ENCODE measurements at places on chromosomes 4 and X. TPM values are rescaled to one million over a fixed set of nuclear protein-coding genes. Genes with fewer than 3 reads are reported as not detected.

DNA sequence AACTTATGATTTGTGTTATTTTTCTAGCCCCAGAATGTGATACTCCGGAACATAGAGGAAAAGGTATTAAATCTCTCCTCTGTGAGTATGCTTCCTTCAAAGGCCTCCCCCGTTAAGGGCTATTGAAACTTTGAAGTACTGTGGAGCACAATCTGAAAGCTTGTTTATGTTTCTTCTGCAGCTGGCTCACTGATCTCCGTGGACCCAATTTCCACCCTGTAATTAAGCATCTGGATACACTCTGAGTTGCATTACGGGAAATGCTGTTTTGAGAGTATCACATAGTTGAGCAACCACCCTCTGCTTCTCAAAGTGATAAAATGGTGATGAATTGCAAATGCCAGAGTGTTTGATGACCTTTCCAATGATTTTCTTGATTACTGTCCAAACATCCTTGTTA, 296.8 kb upstream of the PABPC5 start:
- no peak for DNase-seq
- no peaks in the 10 kb centered on the region for H3K4me1 ChIP-seq
- no peak overlapping the region for H3K4me3 ChIP-seq
- no peak overlapping the region for H3K27ac ChIP-seq
- no peaks in the 10 kb centered on the region for H3K27me3 ChIP-seq
- no peaks in the 10 kb centered on the region for H3K36me3 ChIP-seq

DNA sequence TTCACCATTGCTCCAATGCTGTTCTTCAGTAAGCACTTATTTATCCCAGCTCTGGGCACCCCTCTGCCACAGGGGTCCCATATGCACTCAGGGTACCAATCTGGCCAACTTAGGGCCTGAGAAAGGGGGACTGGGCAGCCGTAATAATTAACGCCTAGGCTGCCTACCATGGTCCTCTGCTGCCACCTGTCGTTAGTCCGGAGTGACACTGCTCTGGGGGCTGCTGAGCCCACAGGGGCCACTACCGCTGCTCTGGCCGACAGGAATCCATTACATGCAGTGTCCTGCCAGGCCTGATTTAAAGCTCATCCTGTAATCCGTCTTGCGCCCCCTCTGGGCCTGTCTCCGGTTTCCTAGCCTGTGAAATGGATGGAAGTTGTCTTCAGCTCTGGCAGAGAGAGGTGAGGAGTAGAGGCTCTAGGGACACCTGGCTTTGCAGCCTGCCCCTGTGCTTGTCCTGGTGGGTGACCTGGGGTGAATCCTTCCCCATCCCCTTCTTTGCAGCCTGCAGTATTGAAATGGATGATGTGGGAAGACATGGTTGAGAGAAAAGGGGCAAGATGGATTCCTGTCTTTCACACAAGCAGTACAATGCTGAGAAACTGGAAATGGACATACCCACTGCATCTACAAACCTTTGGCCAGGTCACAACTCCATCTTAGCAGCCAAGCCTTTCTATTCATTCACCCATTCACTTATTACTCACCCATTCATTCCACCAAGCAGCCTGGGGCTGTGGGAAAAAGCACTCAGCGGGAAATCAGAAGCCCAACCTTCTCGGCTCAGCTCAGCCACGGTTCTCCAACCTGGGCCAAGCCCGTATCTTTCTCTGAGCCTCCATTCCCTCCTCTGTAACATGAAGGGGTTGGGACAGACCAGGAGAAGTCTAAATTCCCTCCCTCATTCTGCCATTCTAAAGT, 116.3 kb upstream of the NALF2 start:
- DNase-seq = peak; percentile 16
- H3K27ac ChIP-seq = no peak overlapping the region
- no peaks in the 10 kb centered on the region for H3K27me3 ChIP-seq
- no peaks in the 10 kb centered on the region for H3K4me1 ChIP-seq
- no peaks in the 10 kb centered on the region for H3K36me3 ChIP-seq

DNA sequence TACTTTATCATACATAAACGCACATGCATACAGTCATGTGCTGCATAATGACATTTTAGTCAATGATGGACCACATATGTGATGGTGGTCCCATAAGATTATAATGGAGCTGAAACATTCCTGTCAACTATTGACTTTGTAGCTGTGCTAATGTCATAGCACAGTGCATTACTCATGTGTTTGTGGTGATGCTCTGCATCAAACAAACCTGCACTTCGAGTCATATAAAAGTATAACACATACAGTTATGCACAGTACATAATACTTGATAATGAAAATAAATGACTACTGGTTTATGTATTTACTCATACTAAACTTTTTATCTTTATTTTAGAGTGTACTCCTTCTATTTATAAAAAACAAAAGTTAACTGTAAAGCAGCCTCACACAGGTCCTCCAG, 60.5 kb upstream of the MCUB start:
- H3K27ac ChIP-seq = no peak overlapping the region
- no peaks in the 10 kb centered on the region for H3K27me3 ChIP-seq
- no peaks in the 10 kb centered on the region for H3K4me1 ChIP-seq
- H3K4me3 ChIP-seq = no peak overlapping the region
- DNase-seq = no peak
- peaks cover 83% of the 10 kb centered on the region for H3K36me3 ChIP-seq

- no peaks in the 10 kb centered on the region for H3K4me1 ChIP-seq
- no peak overlapping the region for H3K27ac ChIP-seq
These were observed 1.9 kb downstream of the STOX2 start for GRCh38 chr4:183906739-183907651.

DNA sequence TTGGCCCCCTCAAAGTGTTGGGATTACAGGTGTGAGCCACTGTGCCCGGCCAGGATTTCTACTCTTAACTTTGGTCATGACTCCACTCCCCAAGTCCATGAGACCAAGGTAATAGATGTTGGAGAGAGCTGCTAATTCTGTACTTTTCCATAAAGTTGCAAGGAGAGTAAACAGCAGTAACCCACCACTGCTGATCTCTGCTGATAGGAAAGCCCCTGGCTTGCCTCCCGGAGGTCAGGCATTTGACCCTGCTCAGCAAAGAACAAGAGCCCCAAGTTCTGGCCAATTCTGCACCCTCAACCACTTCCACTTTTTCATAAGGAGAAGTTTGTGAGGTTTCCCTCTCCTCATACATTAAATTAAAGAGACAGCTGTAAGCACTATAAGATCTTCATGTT, 143.0 kb downstream of the RASL11B start:
- H3K4me3 ChIP-seq = no peak overlapping the region
- no peaks in the 10 kb centered on the region for H3K27me3 ChIP-seq
- no peak overlapping the region for H3K27ac ChIP-seq

DNA sequence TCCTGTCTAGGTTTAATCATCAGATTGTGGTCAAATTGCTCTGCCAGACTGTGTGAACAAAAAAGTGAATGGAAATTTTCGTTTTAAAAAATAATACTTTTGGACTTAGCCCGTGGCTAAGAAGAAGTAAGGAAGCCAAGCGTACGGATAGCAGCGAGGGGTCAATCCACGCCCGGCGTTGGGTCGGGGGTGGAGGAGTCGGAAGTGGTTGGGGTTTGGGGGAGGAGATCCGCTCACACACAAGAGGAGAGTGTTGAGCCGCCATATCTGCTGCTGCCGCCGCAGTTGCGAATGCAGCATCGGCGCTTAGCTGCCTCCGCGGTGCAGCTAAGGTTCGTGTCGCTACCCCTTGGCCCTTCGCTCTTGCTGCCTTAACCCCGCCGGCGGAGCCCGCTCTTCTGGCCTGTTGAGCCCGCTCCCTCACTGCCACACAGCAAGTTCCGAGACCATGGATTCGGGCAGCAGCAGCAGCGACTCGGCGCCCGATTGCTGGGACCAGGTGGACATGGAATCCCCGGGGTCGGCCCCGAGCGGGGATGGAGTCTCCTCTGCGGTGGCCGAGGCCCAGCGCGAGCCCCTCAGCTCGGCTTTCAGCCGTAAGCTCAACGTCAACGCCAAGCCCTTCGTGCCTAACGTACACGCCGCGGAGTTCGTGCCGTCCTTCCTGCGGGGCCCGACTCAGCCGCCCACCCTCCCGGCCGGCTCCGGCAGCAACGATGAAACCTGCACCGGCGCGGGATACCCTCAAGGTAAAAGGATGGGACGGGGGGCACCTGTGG, at the start of gene GSPT2:
Gene GSPT2 (plus strand): TSS at position 264 of the 779 bp plus-strand sequence. CDS start 185 bp downstream, at position 449.
- H3K27ac ChIP-seq = peak within 1 kb of the TSS; percentile 46
- H3K4me3 ChIP-seq = peak within 1 kb of the TSS; percentile 73
- H3K4me1 ChIP-seq = no peaks in the 10 kb centered on the region
- no peaks in the 10 kb centered on the region for H3K36me3 ChIP-seq

DNA sequence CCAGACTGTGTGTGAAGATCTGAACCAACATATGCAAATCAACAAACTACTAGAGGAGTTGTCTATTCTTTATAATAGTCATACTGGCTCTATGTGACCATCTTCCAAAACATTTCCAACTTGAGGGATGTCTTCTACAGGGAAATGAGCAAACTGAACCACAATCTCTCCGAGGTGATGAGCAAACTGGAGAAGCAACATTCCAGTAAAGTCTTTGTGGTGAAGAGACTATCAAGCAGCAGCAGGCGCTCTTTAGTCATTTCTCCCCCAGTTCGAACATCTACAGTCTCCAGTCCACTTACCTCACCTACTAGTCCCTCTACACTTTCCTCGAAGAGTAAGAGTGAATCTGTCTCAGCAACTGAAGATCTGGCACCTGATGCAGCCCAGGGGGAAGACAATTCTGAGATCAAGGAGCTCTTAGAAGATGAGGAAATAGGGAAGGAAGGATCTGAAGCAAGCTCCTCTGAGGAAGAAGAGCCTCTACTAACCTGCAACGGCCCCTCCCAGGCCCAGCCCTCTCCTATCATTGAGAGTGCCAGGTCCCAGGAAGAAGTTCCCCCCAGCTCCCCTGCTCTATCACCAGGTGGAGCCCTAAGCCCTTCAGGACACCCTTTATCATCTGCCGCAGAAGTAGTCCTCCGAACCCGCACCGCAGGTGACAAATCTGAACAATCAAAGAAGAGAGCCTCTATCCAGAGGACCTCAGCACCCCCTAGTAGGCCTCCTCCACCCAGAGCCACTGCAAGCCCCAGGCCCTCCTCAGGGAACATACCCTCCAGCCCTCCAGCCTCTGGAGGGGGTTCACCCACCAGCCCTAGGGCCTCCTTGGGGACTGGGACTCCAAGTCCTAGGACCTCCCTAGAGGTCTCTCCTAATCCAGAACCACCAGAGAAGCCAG, 98.1 kb downstream of the HNRNPD start:
- H3K4me3 ChIP-seq = no peak overlapping the region
- no peaks in the 10 kb centered on the region for H3K27me3 ChIP-seq
- no peaks in the 10 kb centered on the region for H3K4me1 ChIP-seq
- no peaks in the 10 kb centered on the region for H3K36me3 ChIP-seq

DNA sequence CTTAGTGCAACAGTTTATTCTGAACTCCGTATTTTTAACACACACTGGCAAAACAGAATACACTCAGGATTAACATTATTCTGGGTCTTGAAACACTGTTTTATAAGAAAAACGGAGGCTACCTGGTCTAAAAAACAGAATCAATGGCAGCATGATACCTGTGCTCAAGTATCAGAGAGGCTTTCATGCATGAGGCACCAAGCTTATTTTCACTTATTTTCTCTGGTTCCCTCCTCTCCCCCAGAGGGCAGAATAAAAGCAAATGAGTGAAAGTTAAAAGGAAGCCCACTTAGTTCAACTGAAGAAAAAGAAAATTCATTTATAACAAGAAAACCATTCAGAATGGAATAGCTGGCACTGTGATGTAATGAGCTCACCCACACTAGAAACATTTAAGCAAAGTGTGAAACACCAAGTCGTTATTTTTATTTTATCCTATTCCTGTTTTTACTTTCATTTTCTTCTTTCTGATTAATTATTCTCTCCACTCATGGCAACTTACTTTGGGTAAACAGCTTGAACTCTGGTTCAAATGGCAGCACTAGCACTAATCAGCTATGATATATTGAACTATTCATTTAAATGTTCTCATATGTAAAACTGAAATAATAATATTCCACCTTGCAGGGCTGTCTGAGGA, 211.8 kb downstream of the PPP3CA start:
- no peaks in the 10 kb centered on the region for H3K27me3 ChIP-seq
- H3K4me3 ChIP-seq = no peak overlapping the region
- H3K27ac ChIP-seq = no peak overlapping the region
- no peak for DNase-seq
- no peaks in the 10 kb centered on the region for H3K36me3 ChIP-seq
- H3K4me1 ChIP-seq = no peaks in the 10 kb centered on the region

- no peaks in the 10 kb centered on the region for H3K4me1 ChIP-seq
- no peak overlapping the region for H3K4me3 ChIP-seq
- H3K36me3 ChIP-seq = no peaks in the 10 kb centered on the region
- no peaks in the 10 kb centered on the region for H3K27me3 ChIP-seq
These were observed 64.6 kb upstream of the SH3RF1 start for GRCh38 chr4:169335331-169335730.

DNA sequence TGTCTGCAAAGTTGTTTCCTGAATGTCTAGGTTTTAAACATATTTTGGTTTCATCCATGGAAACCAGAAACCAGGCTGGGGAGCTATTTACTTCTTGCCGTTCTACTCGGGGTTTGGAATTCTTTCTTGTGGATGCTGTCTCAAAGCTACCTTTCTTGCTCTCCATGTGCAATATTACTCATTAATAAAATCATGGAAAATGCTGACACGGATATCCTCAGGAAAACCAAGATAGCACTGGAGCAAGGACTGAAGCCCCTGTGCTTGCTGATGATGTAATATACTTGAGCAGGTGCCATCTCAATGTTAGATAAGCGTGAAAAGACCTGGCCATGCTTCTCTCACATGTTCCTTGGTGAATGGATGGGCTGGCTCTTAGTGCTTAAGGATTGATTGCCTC, 41.5 kb upstream of the HPF1 start:
- H3K4me3 ChIP-seq = no peak overlapping the region
- no peaks in the 10 kb centered on the region for H3K27me3 ChIP-seq
- no peak for DNase-seq
- no peaks in the 10 kb centered on the region for H3K36me3 ChIP-seq

GRCh38 chr4:2798399-2799223, 5.7 kb downstream of the SH3BP2 start:
- no peaks in the 10 kb centered on the region for H3K36me3 ChIP-seq
- peak overlapping the region; percentile 41 for H3K27ac ChIP-seq
- H3K4me3 ChIP-seq = no peak overlapping the region
- peaks cover 57% of the 10 kb centered on the region for H3K4me1 ChIP-seq

DNA sequence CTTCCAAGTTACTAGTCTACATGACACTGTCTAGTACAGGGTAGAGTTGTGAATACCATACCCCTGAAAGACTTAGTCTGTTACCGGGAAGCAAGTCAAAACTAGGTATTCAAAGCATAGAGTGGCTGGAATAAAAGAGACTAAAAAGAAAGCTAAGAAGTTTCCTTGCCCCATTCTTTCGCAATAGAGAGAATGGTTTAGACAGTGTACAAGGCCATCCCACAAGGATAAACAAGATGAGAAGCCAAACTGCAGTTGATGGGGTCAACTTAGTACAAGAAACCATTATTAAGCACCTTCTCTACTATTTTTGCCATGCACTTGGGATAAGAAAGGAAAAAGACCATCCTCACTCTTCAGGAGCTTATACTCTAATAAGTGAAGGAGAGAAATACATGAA, 30.3 kb downstream of the AMMECR1 start:
- H3K27me3 ChIP-seq = no peaks in the 10 kb centered on the region
- H3K4me1 ChIP-seq = no peaks in the 10 kb centered on the region
- no peak overlapping the region for H3K27ac ChIP-seq
- H3K36me3 ChIP-seq = no peaks in the 10 kb centered on the region
- DNase-seq = no peak

- H3K27ac ChIP-seq = no peak overlapping the region
- no peak for DNase-seq
- H3K4me3 ChIP-seq = no peak overlapping the region
- no peaks in the 10 kb centered on the region for H3K36me3 ChIP-seq
- no peaks in the 10 kb centered on the region for H3K27me3 ChIP-seq
These were observed 16.9 kb upstream of the LRBA start for GRCh38 chr4:151031831-151032605.

GABRB1 gene
- total RNA-seq = not detected

CXCL10 gene
- not detected for total RNA-seq

TMSB15C gene
- 1.6 TPM for total RNA-seq
